Neural progenitor cell (in vitro differentiated cells): ENCODE measurements at places on chromosomes 11 and 22.

DNA sequence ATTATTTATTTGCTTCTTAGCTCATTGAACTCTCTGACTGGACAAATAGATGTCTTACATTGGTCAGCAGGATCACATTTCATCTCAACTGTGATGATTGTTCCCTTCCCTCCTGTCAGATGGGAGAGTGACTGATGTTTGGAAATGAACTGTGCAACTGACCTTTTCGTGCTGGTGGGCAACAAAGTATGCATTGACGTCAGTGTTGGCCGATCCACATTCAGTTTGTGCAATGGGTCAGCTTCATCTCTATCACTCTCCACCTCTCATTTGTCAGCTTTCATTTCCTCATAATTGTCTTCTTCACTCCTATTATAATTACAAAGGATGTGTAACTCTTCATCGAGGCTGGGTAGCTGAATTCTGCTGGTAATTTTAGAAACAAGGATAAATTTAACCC, 71.3 kb downstream of the PPP2R1B start:
- no peak for DNase-seq

GRCh38 chr11:131685206-131685605, 314.8 kb downstream of the NTM start:
- DNase-seq = no peak

GRCh38 chr11:126422446-126422845, 67.0 kb downstream of the ST3GAL4 start:
- DNase-seq = no peak

DNA sequence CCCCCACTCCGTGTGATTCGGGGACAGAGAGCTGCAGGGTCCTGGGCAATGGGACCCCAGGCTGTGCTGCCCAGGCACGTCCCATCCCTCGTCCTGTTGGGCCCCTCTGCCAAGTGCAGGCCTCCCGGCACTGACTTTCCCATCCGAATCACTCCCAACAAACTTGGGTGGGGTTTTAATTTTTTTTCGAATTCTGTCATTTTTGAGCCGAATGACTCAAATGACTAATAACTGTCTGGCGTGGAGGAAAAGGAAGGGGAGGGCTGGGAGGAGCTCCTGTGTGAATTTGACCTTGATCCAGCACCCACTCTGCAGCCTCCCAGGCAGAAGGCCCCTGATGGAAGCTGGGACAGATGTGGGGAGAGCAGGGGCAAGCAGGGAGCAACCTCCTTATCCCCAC, 1173.2 kb downstream of the BRD1 start:
- DNase-seq = no peak
